Bronchial epithelial cell (primary cell): ENCODE measurements at places on chromosomes 4 and X.

GRCh38 chr4:183335369-183335940 lies 13.2 kb upstream of the CLDN24 start:
- DNase-seq = peak; percentile 95

DNA sequence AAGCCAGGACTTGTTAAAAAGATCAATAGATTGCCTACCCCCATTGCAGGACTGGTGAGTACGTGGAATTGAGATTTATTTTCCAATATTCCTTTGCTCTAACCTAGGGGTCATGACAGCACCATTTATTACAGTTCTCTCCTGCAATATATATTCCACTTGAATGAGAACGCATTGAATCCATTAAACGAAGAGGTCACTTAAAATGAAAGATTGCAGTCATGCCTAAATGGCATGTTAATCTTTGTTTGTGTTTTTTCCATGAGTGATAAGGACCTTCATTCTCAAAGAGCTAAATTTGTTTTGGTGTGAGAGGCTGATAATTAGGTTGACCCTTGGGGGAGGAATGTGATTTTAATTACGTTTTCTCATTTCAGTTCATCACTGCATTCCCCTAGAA lies 13.5 kb upstream of the LIMCH1 start:
- DNase-seq = no peak

DNA sequence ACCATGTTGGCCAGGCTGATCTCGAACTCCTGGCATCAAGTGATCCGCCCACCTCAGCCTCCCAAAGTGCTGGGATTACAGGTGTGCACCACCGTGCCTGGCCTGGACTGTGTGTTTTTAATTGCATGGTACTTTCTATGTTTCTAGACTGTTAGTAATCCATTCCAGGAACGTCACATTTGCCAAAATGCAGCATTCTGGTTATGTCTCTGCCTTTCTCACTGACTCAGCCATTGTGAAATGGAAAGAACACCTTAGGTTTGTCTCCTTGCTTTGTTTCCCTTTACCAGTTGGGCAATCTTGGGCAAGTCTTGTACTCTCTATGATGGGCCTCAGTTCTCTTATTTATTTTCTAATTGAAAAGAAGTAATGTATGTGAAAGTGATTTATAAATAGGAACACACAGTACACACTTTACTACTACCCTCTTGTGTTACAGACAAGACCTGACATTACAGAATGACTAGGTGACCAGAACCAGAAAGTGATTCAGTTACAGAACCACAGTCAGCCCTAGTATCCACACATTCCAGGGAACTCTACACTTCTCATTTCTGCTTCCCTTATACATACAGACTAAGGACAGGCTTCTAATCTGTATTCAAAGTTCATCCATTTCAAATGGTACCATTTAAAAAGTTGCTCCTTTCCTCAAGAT lies 187.1 kb downstream of the MGST2 start:
- peak; percentile 77 for DNase-seq

GRCh38 chr4:81491943-81492342 lies 20.2 kb upstream of the RASGEF1B start:
- DNase-seq = no peak
